ENCODE measurements at places on chromosomes 2 and 18. TPM values are rescaled to one million over a fixed set of nuclear protein-coding genes. Genes with fewer than 3 reads are reported as not detected.

Gene WNT6
- 0.61 TPM for total RNA-seq

Gene ANKRD29
- total RNA-seq: 23.4 TPM

Gene SMPD4
- 56.7 TPM for total RNA-seq

Gene CCDC121
- total RNA-seq: 8.8 TPM

Gene HIBCH
- total RNA-seq: 38.3 TPM

Gene WDCP
- 10.8 TPM for total RNA-seq

Gene MEP1B
- total RNA-seq: 0.66 TPM
